ENCODE measurements at places on chromosomes 7 and 10. TPM values are rescaled to one million over a fixed set of nuclear protein-coding genes. Genes with fewer than 3 reads are reported as not detected.

The LRIT1 gene
- not detected for total RNA-seq

The CRHR2 gene
- not detected for total RNA-seq

The NME8 gene
- total RNA-seq: 14.8 TPM

The PODXL gene
- total RNA-seq: 30.4 TPM

The ABLIM1 gene
- 207 TPM for total RNA-seq

The ZNF138 gene
- total RNA-seq: 23.0 TPM

The ERVW-1 gene
- total RNA-seq: not detected

The HOXA9 gene
- total RNA-seq: not detected

The ARHGEF35 gene
- total RNA-seq: 23.5 TPM

GRCh38 chr7:142250705-142251104, 7.2 kb downstream of the PRSS58 start:
- DNase-seq: no peak

GRCh38 chr7:130996833-130997231, 262.8 kb upstream of the KLF14 start:
- DNase-seq: peak; percentile 86

- DNase-seq: no peak
Measured at GRCh38 chr7:124071843-124072242, 39.0 kb upstream of the TMEM229A start.

DNA sequence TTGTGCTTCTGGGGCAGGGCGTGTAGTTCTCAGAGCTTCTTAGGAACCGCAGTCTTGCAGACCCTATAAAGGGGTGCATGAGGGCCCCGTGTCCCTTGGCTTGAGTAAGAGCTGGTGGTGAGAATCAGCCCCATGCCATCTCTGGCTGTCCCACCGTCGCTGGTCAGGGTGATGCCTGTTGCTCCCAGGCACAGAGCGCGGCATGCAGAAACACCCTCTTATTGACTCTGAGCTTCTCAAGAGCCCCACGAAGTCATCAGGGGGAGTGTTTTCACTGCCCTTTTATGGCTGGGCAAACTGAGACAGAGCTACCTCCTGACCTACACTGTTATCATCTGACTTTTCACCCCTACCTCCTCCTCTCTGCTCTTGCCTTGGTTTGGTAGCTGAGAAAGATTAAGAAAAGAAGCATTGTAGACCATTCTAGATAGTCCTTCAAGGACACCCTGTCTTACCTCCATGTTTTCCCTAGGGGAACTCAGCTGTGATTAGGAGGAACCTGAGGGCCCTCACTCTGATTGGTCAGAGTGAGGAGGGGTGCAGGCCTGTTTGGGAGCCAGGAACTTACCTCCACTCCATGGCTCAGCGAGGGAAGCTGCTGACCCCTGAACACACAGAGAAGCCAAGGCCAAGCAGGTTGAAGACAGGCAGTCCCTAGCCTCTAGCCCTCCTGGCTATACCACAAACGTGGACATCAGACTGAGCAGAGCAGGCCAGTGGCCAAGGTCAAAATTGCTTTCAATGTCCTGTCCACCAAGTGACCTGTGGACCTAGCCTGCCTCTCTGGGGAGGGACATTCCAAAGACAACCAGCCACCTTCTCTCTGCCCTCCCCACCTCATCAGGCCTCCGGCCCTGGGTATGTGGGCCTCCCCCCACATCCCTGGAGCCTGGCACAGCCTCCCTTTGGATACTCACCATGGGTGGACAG, 17.6 kb downstream of the UNC5B start:
- DNase-seq: no peak

GRCh38 chr7:114931656-114932011, 9.7 kb downstream of the MDFIC start:
- DNase-seq: no peak

DNA sequence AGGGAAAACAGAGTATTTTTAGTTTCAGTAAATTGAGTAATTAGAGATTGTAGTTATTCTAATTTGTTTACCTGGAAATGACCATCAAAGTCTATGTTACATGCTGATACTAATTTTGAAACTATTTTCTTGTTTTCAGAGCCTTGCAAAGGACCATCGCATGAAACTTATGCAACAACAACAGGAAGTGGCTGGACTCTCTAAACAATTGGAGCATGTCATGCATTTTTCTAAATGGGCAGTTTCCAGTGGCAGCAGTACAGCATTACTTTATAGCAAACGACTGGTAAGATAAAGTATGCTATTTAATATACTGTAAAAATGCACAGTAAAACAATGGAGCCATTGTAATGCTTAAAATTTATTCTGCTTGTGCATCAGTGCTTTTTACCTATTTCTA, 78.5 kb downstream of the TRIM24 start:
- no peak for DNase-seq

DNA sequence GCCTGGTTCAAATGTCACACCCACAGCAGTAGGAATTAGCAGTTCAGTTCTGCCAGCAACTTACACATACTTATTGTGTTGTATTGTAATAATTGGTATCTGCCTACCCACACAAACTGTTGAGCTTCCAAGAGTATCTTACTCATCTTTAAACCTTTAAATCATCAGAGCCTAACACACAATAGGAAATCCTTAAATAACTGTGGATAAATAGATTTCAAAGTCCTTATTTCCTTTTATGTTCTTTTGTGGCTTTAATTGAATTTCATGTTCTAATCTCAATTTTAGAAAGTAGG, 3.9 kb downstream of the CASD1 start:
- no peak for DNase-seq

DNA sequence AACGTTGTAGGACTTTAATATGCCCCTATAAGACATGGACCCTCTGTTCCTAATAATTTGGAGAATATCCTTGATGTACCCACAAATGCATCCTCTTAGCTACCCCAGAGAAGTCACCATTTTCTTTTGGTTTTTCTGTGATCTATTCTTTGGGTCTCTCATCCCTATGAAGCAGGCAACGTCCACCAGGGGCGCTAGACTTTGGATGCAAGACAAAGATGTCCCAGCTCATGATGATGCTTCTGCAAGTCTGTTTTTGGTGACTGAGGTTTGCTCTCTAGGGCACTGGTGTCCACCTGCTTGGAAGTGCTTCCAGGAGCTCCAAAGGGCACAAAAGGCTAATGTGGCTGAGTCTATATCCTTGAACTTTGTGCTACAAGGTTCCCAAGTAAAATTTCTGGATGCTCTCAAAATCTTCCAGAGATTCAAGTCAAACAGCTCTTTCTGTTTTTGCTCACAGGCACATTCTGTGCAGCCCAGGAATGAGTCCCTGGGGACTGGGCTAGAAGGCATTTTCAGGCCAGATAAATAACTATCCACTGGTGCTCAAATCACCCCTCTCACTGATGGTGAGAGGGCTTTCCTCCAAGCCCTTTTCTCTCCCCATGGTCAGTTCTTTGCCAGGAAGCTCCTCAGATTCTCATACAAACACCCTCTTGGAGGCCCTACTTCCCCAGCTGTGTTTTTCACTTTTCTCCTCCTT, 166.4 kb downstream of the C7orf25 start:
- peak; percentile 44 for DNase-seq

- no peak for DNase-seq
Measured at GRCh38 chr7:4225881-4226523, 456.1 kb upstream of the FOXK1 start.

- peak; percentile 23 for DNase-seq
Measured at GRCh38 chr10:50322077-50322476, 70.8 kb upstream of the ASAH2 start.

GRCh38 chr10:117553815-117554172, 11.2 kb downstream of the EMX2 start:
- no peak for DNase-seq

DNA sequence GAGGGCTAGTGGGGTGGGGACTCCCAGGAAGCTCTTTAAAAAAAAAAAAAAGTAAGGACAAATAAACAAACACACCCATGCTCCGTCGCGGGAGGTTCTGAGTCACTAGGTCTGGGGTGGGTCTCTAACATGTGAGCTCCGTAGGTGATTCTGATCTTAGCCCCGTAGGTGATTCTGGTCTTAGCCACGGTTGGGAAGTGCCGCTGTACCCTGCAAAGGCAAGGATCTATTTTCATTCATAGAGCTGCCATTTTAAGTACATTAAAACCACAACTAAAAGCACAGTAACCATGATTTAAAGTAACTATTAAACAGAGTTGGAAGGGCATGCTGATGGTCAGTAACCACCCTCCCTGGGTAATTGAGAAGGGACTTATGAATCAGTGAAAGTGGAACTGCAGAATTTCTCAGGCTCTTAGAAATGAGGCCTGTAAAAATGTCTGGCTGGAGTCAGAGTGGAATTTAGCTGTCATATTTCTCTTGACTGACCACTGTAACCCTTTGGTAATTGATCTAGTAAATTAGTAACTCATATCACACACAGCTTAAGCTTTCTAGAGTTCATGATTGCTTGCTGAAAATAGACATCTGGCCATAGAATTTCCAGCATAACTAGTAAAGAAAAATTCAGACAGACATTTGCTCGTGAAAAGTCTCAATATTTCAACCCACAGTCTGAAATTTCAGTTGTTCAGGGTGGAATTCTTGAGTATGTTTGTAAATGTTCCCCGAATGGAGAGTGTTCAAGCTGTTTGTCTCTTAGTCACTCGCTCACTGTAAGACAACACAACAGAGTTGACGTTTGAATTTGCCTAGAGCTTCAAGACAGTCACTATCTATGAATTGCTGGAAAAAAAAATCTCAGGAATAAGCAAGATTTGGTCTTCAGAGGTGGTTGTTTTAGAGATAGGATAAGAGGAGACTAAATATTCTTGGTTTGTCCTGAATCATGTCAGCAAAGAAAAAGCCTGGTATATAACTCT, 34.2 kb upstream of the TCF7L2 start:
- peak; percentile 68 for DNase-seq

DNA sequence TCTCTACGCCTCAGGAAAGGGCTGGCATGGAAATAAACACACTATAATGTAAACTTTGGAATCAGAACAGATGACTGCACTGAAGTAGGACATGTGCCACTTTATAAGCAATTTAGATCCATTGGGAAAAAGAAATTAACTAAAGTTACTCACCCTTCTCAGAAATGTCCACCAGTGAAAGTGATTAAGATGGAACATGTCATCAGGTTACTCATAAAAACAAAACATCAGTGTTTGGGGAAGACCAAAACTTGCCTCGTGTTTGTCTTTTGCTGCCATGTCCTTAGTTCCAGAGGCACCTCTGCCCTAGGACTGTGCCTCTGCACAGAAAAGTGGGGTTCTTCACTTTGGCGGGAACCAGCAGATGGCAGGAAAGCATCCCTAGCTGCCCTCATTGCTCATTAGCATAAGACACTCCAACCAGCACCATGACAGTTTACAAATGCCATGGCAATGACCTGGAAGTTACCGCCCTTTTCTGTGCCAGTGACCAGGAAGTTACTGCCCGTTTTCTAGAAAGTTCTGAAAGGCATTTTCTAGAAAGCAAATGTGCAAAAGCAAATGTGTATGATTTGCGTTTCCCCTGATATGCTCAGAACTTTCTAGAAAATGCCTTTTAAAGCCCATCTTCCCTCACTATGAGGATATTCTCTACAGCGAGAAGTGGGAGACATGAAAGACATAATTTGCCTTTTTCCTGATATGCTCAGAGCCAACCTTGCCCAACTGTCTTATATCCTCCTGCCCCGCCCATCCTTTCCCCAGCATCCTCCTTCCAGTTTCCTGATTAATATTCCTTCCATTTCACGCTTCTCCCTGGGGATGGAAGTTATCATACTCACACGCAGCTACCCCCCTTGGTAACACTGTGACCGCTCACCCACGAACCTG, 258.2 kb downstream of the USP6NL start:
- DNase-seq: no peak

GRCh38 chr7:15433151-15433550, 128.7 kb downstream of the AGMO start:
- no peak for DNase-seq

DNA sequence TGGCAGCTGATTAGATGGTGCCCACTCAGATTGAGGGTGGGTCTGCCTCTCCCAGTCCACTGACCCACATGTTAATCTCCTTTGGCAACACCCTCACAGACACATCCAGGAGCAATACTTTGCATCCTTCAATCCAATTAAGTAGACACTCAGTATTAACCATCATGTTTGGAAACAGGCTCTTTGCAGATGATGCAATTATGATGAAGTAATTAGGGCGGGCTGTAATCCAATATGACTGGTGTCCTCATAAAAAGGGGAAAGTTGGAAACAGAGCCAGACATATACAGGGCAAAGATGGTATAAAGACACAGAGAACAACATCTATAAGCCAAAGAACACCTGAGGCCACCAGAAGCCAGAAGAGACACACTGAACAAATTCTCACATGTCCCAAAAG, 658.6 kb downstream of the CCSER2 start:
- DNase-seq: no peak

- no peak for DNase-seq
Measured at GRCh38 chr10:14010101-14010558, 320.6 kb downstream of the FRMD4A start.

GRCh38 chr7:17770710-17771375, 169.5 kb downstream of the SNX13 start:
- DNase-seq: peak; percentile 14

- no peak for DNase-seq
Measured at GRCh38 chr10:88827671-88828070, 24.0 kb downstream of the ANKRD22 start.

- peak; percentile 88 for DNase-seq
Measured at GRCh38 chr10:43679509-43679908, 30.8 kb upstream of the ZNF32 start.

GRCh38 chr7:131574741-131575140, 18.3 kb upstream of the PODXL start:
- no peak for DNase-seq

DNA sequence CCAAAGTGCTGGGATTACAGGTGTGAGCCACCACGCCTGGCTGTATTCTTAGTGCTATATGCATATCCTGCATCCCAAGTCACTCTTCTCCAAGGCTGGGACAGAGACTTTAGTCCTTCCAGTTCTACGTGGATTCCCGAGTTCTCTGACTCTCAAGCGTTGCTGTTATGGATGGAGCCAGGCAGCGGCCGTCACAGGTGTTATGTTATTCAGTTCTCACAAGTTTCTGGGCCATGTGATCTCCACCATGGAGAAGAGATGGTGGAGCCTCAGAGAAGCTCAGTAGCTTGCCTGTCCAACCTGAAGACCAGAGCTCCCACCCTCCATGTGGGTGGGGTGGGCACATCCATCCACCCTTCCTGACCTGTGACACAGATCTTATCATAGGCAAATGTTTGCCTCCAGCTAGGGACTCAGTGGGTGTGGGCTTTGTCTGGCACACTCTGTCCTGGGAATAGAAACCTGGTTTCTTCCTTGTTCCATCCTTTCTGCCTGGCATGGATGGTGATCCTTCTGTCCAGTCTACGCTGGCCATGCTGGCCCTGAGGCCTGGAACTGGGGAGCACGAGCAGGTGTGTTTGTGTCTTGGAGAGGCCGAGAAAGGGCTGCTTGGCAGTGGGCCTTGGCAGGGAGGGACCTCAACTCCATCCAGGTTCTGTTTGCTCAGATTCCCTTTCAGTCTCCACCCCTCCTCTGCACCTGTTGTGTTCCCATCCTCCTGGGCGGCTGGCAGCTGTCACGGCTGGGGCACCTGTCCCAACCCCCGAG, 55.3 kb downstream of the NEURL1 start:
- DNase-seq: peak; percentile 44

DNA sequence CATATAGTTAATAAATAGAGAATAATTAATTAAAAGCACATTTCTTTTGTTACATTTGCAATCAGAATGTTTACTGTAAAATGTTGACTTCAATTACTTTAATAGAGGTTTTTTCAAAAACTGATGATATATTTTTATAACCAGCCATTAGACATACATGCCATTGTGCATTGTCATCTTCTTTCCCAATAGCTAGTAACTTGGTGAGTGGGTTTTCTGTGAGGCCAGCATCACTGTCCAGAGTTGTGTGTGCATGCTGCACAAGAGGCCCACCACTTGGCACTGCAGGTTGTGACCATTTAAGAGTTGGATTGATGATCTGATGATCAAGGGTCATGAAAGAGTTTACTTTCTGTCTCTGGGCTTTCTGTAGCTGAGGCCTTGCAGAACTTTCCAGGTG, 46.5 kb downstream of the TFEC start:
- no peak for DNase-seq
